Activated CD4-positive, alpha-beta T cell treated with anti-CD3 and anti-CD28 coated beads, Interleukin-10, Interleukin-2, amounts not matched to agents 100 ng/mL and 50 ng/mL, durations not matched to agents 16 hours and 8 hours (primary cell): ENCODE measurements at places on chromosomes 2 and 18.

GRCh38 chr2:171146633-171147032 is 14.1 kb downstream of the TLK1 start:
- no peak for DNase-seq

GRCh38 chr2:46718784-46719183 is 196.8 kb downstream of the MCFD2 start:
- no peak for DNase-seq

DNA sequence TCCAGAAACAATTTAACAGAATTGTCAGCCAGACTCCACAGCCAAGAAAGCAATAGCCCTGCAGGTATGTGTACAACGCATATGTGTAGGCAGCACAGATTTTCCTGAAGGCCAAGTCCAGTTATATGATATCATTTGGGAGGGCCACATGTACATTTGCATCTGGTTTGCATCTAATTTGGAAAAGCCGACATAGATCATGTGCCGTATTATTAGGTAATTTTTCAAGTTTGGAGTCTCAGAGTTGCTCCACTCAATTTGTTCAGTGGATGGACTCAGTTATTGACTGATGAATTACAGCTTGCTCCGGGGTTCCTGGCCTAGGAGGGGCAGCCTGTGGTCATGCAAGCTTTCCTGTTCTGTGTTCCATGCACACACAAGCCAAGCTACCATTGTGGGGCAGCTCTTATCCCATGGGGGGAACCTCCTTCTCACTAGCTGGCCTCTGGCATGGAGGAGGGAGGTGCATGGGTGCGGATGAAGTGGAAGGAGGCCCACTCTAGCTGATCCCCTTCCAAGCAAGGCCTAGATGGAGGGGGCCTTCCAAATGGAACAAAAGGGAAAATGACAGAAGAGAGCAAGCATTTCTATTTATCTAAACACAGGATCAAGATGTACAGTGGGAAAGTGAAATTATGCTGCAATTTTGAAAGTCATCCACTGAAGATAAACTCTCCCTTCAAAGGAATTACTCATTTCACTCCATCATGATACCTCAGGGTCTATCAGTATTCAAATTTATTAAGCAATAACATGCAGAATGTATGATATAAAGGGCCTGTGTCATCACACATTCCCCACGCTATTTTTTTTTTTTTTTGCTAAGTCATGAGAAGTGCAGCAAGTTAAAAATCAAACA is 202.6 kb upstream of the SMAD2 start:
- peak; percentile 31 for DNase-seq

- DNase-seq = no peak
Measured at GRCh38 chr2:45814951-45815621, 163.6 kb downstream of the PRKCE start.
